ENCODE measurements at places on chromosomes 7 and 10. TPM values are rescaled to one million over a fixed set of nuclear protein-coding genes. Genes with fewer than 3 reads are reported as not detected.

Gene ELN
- 99.5 TPM for polyA plus RNA-seq

Gene FFAR4
- 2.5 TPM for polyA plus RNA-seq

DNA sequence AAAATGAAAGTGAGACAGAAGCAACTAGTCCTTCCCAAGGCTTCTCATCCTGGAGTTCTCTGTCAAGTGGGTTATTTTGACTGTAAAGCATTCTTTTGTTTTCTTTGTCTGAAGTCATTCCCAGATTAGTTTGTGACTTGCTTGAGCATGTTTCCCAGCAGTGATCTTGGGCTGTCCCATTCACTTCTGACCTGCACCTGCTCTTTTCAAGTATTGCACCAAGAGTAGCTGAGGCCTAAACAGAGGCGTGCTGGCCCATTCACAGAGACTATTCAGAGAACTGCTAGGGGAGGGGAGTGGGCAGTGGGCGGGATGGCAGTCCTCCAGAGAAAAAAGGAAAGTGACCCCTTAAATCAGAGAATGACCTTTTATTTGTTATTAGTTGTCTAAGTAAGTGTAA lies 61.3 kb downstream of the CACNA2D1 start:
- DNase-seq, result no peak

GRCh38 chr7:7681191-7681935 lies 37.0 kb downstream of the RPA3 start:
- DNase-seq, result peak; percentile 85

DNA sequence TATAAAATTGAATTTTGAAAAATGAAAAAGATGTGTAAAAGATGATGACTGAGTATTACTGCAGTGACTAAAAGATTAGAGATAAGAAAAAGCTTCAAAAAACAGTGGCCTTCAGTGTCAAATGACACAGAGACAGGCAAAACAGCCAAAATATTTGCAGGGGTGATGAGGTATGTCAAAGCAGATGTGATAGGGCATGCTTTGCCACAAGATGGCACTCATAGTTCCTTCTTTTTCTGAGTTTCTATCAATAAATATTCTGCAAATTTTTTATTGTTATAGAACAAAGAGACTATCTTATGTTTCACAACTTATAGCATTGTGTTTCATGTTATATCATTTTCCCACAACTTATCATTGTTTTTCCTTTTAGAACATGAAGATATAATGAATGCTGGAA lies 344.1 kb upstream of the HPS1 start:
- peak; percentile 31 for DNase-seq

GRCh38 chr10:56728349-56728748 lies 367.3 kb upstream of the ZWINT start:
- no peak for DNase-seq

GRCh38 chr10:69633673-69634635 lies 3.9 kb downstream of the FAM241B start:
- DNase-seq, result no peak

DNA sequence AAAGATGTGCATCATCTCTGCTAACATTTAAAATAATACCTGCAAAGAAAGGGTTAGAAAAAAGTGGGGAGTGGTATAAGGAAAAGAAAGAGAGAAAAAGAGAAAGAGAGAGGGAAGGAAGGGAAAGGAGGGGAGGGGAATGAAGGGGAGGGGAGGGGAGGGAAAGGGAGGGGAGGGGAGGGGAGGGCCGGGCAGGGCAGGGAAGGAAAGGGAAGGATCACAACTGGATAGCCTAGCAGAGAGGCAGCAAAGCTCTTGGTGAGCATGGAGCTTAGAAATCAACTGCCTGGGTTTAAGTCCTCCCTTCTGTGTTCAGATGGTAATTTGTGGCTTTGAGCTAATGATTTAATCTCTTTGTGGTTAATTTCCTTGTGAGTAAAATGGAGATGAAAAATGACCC lies 5.4 kb upstream of the FAM237B start:
- no peak for DNase-seq

All from lung (tissue), 17 donors.